ENCODE measurements at places on chromosomes 13 and 19.

DNA sequence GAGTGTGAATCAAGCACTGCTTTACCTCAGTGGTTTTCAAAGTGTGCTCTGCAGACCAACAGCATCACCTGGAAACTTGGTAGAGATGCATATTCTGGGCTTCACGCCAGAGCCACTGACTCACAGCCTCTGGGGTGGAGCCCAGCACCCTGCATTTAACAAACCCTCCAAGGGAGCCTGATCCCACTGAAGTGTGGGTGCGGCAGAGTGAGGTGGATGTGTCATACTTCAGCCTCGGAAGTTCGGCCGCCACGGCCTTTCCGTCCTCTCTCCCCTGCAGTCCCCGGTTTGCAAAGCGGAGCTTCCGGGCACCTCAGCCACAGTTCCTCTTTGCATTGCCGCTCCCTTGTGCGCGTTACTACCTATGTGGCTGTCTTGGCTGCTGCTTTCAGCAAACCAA lies 33.3 kb upstream of the MICU2 start:
- DNase-seq = no peak

DNA sequence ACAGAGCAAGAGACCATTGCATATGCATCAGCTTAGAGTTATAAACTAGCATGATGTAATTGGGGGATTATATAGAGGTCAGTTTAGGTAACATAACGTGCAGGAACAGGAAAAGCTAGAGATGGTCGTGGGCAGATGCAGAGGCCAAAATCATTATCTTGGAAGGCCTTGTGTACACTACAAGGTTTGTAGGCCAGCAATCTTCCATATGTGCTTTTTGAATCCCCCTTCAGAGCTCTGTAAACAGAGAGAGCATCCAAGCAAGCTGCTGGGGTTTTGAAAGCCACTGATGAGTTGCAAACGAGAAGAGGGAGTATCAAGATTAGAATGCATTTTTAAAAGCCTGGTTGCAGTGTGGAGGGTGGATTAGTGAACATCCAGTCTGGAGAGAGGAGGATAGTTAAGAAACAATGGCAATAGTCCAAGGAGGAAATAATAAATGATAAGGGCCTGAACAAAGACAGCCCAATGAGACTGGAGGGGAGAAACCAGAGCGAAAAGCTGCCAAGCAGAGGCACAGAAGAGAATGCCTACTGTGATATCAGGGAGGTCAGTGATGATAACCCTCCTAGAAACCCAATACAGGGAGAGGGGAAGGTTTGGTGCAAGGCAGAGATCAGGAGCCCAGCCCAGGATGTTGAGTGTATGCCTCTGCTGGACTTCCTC lies 109.6 kb downstream of the ZAR1L start:
- no peak for DNase-seq

DNA sequence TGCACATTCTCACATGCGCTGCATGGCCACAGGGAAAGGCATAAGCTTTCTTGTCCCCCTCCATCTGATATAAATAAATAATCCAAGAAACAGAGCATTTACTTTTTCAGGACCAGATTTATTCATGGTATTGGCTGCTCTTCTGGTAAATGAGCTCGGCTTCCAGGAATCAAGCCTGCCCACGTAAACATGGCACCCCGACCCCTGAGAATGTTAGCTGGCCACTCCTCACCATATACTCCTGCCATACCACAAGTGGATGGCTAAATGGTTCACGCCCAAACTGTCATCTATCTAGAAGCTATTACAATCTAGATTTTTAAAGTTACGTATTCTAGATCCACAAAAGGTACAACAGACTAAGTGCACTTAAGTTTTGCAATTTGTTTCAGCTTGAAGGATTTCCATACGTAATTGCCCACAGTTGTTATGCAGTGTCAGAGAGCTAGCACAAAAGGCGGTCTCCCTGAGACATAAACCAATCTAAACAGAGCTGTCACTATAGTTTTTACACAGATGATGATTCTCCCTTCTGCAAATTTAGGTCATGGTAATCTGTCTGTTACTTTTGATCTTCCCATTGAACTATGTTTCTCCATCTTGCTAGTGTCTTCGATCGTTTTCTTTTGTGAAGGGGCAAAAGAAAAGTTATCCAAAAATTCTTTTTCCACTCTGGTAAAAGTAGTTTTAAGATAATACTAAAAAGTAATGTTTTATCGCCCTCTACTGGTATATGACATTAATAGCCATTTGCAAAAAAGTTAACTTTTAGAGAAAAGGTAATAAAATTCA lies 16.2 kb upstream of the FOXO1 start:
- DNase-seq = no peak

DNA sequence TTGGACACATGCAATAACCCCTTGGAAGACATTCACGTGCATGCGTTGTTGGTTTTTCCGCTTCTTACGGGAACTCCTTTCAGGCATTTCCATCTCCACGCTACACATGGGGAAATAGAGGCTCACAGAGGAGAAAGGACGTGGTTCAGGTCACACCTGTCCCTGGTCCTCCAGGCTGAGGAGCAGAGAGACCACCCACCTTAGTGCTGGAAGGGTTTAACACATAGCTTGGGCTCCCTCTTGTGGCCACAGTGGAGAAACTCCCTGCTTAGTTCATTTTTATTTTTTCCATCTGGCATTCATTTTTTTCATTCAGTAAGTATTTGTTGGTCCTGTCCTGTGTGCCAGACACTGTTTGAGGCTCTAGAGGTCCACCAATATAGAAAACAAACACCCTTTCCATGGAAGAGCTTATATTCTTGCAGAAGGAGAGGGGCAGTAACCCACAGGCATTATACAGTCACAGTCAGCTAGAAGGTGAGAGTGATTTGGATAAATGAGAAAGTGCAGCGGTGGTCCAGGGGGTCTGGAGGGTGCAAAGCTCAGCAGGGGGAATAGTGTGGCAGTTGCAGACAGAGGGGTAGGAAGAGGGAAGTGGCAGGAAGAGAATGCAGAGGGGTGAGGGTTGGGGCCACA lies 24.2 kb upstream of the TTYH1 start:
- DNase-seq = no peak

DNA sequence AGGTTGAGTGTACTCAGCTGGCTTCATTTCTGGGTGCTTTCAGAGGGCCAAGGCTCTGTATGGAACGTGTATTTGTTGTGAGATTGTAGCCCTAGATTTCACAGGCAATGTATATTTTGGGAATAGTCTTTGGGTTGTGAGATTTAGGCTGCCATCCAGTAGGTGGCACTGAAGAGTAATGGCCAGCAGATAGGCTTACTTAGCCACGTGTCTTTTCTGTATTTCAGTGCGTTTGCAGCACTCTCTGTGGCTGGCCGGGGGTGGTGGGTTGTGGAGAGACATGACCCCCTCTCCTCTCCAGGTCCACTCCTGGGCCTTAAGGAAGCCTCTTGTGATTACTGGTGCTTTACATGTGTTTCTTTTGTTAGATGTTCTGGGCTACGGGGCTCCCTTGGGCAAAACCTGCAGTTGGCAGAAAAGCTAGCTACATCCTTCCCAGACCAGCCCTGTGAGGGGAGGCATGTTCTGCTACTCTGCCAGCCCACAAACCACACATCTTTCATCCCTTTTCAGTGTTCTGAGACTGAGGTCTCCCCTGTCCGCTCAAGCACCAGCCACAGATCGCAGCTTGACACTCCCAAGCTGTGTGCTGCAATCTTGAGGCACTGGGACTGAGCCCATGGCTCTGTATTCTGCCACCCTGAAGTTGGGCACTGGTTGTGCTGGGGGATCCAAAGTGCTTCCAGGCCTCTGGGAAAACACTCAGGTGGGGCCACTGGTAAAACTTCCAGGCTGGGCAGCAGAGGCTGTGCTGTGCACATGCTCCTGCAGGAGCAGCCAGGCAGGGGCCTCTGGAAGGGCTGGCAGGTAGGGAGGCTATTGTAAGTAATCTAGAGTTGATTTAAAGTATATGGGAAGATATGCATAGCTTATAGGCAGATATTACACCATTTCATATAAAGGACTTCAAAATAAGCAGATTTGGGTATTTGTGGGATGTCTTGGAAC lies 1096.8 kb upstream of the PCDH20 start:
- no peak for DNase-seq

GRCh38 chr13:79258489-79258888 lies 147.6 kb downstream of the RBM26 start:
- no peak for DNase-seq

GRCh38 chr13:112720251-112720650 lies 30.4 kb downstream of the ATP11A start:
- DNase-seq = no peak

DNA sequence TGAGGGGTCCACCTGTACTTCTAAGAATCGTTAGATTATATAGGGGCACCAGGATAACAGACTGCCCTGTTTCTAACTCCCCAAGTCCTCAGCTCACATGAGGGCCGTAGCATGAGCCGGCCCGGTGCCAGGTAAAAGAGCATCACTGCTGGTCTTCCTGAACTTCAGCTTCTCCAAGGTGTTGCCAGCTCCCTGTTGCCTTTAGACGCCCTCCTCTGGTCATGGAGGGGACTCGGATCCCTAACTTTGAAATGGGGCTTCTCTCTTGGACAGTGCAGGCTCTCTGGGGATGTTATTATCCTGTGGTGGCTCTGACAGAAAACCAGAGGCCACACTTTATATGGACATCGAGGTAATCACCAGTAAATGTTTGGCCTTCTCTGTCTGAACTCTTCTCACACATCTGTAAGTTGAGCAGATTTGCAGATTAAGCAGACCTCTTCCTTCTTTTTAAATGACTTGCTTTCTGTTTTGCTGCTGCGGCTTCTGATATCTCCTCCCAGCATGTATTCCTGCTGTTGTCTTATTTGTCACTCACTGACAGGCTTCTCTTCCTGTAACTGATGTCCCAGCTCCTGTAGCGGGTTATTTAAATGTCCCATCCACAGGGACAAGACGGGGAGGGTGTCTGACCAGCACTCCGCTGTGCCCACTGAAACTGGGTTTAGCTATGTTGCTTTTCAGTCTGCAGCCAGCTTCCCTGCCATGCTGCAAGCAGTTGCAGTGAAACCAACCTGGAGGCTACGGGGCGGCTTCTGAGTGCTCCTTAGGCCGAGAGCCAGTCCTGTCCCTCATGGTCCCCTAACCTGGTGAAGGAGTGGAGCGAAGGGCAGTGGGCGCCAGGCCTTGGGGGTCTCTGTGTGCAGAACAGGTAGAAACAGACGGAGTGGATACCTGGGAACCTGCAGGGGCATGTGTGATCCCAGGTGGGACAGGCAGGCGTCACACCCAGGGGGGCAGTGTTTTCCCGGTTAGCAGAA lies 39.2 kb downstream of the TSSK6 start:
- DNase-seq = no peak

DNA sequence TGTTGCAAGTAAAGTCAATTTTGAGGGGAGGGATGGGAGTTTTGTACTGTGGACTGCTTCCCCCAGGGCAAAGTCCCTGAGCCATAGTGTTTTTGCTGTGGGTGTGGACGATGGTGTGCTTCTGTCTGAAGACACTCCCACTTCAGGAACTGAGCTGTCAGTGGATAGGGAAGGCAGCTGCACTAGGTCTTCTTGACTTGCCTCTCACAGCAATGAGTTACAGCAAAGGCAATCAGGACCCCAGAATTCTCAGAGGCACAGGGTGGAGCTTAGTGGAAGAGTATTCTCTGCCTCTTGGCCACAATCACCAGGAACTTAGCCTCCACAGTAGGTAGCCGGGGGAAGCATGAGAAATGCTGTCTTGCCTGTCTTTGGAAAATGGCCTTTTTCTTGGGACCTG lies 1416.6 kb upstream of the MIR17HG start:
- no peak for DNase-seq

GRCh38 chr19:16603090-16603489 lies 24.9 kb downstream of the MED26 start:
- DNase-seq = no peak
